ENCODE measurements at places on chromosomes 5 and 9.

GRCh38 chr5:136776022-136776927, 410.9 kb upstream of the TRPC7 start:
- DNase-seq = no peak

- no peak for DNase-seq
Measured at GRCh38 chr9:115200711-115201505, 83.0 kb upstream of the TNC start.

DNA sequence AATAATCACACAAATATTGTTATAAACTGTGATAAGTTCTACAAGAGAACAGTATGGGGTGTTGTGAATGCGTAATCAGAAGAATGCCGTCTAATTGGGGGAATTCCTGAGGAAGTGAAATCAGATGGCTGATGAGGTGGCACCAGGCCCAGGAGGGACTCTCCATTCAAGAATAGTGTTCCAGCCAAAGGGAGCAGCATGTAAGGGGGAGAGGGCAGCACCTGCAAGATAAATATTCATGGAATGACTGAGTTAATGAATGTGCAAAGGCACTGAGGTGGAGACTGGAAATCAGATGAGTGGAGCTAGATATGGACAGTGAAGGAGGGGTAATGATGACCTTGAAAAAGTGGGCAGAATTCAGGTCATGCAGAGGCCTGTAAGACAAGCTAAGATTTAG, 250.6 kb downstream of the ARRDC3 start:
- no peak for DNase-seq

DNA sequence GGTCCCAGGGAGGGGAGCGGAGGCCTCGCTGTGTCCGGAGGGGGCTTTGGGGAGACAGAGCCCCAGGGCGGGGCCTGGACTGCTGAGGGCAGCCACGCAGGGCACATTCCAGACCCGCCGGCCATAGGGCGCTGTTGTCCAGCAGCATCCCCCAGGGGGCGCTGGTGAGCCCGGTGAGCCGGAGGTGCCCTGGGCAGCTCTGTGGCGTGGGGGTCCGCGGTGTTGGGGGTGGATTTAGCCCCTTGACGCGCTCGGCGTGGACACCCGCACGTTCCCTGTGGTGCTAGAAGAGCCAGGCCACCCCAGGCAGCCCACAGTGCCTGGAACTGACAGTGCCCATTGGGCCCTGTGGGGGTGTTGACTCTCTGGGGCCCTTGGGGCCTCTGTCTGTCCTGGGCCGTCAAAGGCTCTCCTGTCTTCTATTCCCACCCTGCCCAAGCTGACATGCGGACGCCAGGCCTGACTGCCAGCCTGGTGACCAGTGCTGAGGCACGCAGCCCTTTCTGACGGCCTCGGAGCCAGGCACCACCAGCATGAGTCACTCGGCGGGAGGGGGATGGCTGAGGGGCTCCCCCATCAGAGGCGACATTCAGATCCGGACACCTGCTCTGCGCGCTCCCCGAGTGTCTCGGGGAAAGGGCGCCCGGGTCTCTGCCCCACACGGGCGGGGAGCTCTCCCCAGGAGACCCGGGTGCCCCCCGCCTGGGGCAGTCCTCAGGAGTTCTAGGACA, 23.9 kb downstream of the TPPP start:
- DNase-seq = peak; percentile 50

DNA sequence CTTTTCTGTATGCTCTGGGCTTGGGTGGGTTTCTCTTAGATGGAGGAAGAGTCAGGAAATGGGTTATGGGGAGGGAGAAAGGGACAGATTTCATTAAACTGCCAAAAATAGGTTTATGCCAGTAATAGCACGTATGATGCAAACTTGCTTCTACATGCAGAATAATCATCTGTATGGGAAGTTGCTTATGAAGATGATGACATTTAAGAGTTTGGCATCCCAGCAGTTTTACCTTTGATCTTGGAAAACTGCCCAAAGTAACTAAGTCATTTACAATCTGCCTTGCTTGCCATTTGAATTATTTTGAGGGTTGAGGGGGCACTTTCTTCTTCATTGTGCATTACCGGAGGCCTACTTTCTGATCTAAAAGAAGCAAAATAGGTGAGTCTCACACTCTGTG, 282.9 kb upstream of the ANKRD55 start:
- DNase-seq = no peak

GRCh38 chr9:108869092-108869725, 7.1 kb downstream of the ACTL7A start:
- DNase-seq = no peak

GRCh38 chr5:109899163-109899535, 209.4 kb downstream of the MAN2A1 start:
- no peak for DNase-seq

DNA sequence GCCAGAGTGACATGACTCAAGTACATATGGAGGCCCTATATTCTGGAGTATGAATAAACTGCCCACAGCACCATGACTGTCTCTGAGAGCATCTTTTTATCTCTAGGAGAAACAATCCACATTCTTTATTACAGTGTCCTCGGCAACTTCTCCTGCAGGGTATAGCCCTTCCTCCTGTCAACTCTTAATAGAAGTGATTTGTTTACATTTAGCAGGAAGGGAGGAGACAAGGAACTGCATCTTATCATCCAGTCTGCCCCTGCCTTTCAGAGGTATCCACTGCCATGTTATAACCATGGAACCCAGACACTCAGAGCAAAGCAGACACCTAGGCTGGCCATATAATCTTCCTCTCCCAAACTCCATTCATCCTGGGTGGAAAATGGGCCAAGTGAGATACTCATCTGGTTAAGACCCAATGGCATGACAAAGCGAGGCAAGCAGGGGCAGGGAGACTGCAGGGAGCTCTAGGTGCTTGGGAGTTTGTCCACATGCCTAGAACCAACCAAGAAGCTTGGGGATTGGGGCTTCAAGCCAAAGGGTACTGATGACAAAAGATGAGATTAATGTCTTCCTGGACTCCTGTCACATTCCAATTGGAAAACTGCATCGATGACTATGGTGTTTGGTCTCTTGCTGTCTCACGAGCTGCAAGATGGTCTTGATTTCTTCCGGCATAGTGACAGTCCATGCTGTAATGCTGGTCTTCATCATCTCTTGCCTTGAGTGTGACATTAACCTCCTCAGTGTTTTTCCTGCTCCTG, 620.5 kb upstream of the KLF4 start:
- no peak for DNase-seq

GRCh38 chr5:16050414-16050813, 129.2 kb downstream of the MARCHF11 start:
- no peak for DNase-seq

DNA sequence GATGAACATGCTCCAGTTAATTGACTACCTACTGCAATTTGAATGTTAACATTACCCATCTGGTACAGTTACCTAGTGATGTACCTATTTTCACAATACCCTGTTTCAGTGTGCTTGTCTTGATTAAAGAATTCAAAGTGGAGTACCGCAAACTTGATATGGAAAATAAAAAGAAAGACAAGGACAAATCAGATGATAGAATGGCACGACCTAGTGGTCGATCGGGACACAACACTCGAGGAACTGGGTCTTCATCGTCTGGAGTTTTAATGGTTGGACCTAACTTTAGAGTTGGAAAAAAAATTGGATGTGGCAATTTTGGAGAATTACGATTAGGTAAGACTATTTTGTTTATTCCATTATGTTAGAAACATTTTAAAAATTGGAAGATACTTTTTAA, 33.5 kb downstream of the CSNK1G3 start:
- DNase-seq = peak; percentile 39

DNA sequence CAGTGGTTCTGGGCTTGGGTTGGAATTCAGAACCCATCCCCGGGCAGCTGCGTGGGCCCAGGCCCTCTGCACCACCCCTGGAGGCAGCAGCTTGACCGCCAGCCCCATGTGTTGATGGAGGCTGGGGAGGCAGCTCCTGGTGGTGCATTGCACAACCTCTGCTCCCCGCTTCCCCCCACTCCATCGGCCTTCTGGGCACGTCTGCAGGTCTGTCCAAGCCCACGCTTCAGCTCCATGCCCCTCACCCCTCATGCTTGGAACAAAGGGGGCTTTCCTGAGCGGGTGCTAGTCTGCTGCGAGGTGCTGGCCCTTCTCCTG, 1.4 kb downstream of the NCS1 start:
- DNase-seq = no peak

- DNase-seq = no peak
Measured at GRCh38 chr5:88665750-88666215, 217.2 kb downstream of the MEF2C start.

DNA sequence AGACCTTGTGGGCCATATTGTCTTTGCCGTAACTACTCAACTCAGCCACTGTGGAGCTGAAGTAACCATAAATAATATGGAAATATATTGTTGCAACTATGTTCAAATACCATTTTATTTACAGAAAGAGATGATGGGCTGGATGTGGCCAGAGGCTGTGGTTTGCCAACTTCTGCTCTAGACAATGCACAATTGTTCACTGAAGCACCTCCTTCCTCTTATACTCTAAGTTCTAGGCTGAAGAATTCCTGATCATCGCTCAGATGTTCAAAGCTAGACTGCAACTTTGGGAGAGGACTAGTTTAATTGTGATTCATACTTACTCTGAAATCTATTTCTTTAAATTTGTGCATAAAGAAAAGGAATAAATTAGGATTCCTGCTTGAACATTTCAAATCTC, 245.0 kb downstream of the TAF11L14 start:
- no peak for DNase-seq

- no peak for DNase-seq
Measured at GRCh38 chr9:135931349-135931820, 24.0 kb upstream of the CAMSAP1 start.

GRCh38 chr9:70285246-70285645, 26.5 kb downstream of the SMC5 start:
- DNase-seq = no peak

GRCh38 chr5:125109293-125109692, 362.9 kb upstream of the ZNF608 start:
- no peak for DNase-seq

DNA sequence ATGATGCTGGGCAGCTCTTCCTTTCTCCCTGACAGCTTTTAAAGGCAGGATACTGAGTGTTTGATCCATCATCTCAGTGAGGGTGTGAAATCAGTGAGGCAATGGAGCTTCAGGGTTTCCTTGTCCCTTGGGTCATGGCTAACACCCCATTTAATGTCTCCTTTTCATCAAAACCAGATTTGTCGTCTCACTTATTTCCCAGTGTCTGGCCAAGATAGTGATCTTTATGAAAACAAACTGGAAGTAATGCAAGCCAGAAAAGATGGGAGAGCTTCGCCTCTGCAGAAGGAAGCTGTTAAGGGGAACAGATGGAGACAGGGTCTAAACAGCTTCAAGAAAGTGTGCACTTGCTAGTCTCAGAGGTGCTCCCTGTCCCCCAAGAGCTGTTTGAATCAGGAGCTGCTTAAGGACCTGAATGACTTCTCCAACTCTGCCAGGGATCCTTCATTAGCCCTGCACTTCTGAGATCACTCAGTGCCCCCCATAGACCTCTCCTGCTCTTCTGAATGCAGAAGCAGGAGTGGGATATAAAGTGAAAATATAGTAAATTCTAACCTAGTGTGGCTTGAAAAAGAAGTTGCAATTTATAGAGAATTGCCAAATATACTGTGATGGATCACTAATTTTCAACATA, 96.1 kb downstream of the F2RL2 start:
- DNase-seq = no peak

GRCh38 chr9:100999906-101000544, 28.5 kb upstream of the PLPPR1 start:
- DNase-seq = no peak

- DNase-seq = no peak
Measured at GRCh38 chr9:72951520-72952380, 1.1 kb downstream of the ALDH1A1 start.

DNA sequence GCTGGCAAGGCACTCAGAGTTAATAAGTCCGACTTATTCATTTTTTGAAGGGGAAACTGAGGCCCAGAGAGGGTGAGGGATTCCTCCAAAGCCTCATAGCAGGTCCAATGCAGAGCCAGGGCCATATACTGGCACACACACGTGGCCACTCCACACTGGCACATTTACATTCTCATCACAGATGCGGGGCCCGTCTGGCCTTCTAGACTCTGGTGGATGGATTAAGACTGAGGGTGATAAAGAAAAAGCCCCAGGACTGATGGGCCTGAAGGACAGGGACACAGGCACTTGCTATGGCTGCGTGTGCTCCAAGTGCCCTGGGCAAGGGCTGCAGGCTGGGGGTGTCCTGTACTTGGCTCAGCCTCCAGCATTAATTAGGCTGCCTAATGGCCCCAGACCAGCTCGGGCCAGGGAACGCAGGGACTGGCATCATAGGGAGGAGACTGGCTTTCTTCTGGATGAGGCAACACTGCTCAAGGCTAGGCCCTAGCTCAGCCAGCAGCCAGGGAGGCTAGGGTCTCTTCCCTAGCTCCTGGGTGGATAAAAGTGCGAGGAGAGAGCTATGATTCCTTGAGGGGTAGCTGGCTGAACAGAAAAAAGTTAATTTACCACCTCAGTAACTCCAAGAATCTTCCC, 28.5 kb upstream of the CSF1R start:
- no peak for DNase-seq

- no peak for DNase-seq
Measured at GRCh38 chr9:113798062-113799030, 77.8 kb upstream of the ZNF618 start.

GRCh38 chr5:149757956-149758355, 27.8 kb downstream of the PPARGC1B start:
- no peak for DNase-seq

DNA sequence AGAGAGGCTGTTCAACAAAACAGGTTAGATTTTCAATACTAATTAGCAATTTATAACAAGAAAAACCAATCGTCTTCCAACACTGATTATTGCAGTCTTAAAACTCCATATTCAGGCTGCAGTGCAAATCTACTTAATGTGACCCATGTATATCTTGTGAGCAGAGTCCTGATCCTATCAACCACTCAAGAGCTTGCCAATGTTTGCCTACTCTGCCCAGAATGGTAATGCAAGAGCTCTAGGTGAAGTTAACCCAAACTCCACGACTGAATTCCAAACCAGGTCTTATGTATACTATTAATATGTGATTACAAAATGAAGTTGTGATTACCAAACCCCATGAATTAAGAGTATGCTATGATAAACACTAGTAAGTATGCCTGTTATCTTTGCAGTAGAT, 17.1 kb downstream of the EFNA5 start:
- DNase-seq = no peak

DNA sequence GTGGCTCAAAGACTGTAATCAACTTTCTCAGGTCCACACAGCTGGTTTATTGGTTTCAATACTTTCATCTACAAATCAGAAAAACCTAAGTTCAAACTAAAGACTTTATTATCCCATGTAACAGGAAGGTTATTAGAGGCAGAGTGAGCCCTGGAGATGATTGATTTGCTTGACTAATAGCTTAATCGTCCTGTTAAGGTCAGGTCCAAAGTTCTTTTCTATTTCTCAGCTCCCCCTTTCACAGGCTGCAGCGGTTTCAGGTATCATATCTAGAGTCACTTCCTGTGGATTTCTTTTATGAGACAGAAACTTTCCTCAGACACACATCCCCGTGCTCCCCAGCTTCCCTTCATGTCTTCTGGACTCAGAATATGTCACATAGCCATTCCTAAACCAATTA, 166.4 kb downstream of the PRELID2 start:
- no peak for DNase-seq

Measured in CD4-positive, alpha-beta T cell treated with Interleukin-17A for 1 hour (primary cell).